ENCODE measurements at places on chromosomes 3 and 15.

GRCh38 chr3:99774467-99774866, 43.2 kb upstream of the CMSS1 start:
- DNase-seq: no peak

- DNase-seq: no peak
Observed at GRCh38 chr3:151976211-151977050, 103.0 kb downstream of the SUCNR1 start.

DNA sequence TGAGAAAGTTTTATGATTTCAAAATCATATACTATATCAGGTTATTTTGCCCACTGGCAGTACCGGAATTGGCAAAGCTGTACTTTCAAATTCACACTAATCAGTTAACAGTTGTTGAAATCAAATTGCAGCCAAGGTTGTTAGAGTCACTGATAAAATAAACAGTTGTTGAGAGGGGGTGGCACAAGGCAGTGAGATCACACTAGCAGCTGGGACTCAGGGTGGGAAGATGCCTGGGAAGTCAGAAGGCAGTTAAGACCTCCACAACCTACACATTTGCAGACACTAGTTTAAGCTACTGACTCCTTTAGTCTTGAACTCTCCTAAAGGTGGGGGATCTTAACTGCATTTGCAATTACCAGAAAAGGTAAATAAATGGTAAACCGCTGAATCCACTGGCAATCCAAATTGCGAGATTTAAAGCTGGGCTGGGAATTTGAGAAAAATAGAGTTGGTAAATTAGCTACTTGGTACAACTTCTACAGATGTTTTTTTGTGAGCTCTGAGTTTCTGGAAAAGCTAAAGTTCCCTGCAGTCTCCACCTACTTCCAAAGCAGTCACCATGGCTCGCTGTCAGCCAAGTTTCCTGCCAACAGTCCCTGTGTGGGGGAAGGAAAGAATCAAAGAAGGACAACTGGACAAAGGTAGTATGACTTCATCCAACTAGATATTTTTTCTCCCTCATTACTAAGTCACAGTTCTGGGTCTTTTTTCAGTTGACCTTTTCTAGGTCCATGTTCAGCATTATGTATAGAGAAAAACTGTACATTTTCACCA, 105.7 kb downstream of the ZNF385D start:
- DNase-seq: no peak

- no peak for DNase-seq
Observed at GRCh38 chr3:98325055-98325454, 28.6 kb upstream of the OR5K4 start.

DNA sequence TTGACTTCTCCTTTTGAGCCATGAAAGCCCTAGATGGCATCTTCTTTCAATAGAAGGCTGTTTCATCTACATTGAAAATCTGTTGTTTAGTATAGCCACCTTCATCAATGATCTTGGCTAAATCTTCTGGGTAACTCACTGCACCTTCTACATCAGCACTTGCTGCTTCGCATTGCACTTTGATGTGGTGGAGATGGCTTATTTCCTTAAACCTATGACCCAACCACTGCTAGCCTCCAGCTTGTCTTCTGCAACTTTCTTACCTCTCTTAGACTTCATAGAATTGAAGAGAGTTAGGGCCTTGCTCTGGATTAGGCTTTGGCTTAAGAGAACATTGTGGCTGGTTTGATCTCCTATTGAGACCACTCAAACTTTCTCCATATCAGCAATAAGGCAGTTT, 189.8 kb downstream of the PLCL2 start:
- DNase-seq: no peak

GRCh38 chr15:35444557-35445204, 101.3 kb downstream of the DPH6 start:
- DNase-seq: no peak

DNA sequence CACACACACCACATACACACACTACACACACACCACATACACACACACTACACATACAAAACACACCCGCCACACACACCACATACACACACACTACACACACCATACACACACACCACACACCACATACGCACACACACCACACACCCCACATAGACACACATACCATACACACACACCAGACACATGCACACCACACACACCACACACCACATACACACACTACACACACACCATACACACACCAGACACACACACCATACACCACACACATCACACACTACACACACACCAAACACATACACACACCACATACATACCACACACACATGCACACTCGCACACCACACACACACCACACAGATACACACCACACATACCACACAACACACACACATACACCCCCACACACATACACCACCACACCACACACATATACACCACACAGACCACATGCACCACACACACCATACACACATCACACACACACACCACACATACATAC, 26.3 kb downstream of the CPN2 start:
- DNase-seq: no peak

DNA sequence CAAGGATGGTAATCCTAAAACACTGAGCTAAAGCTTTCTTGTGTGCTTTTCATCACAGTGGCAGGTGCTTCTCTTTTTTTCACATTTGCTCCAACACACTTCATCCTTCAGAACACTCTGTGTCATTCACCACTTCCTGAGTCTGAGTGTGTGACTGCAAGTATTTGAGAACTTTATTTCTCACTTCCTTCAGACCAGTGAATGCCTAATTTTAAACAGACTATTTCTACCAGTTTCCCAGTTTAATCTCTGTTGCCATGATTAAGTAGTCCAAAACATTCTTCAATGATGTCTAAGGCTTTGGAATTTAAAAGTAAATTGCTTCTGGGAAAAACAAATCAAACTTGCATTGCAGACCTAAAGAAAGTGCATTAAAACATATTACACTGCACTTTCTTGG, 541.2 kb downstream of the RBMS3 start:
- DNase-seq: no peak

DNA sequence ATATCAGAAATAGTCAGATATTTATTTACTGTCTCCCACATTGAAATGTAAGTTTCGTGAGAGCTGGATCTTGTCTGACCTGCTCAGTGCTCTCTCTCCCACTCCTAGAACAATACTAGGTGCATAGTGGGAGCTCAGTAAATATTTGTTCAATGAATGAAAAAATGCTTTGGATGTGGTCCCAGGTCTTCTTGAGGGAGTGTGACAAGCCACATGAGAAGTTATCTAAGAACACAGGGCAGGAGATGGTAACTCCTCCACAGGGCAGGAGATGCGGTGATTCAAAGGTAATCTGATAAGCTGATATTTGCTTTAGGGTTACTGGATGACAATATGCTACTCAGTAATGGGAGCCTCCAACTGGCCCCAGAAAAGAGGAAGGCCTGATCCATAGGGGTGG, 25.8 kb upstream of the PLA2G4E start:
- no peak for DNase-seq

- DNase-seq: no peak
Observed at GRCh38 chr15:86772369-86773059, 692.8 kb downstream of the AGBL1 start.

- no peak for DNase-seq
Observed at GRCh38 chr3:132253262-132253878, 63.8 kb upstream of the ACP3 start.

- DNase-seq: no peak
Observed at GRCh38 chr3:197203714-197204146, 94.7 kb downstream of the DLG1 start.

- no peak for DNase-seq
Observed at GRCh38 chr15:100919481-100920405, 586 bp downstream of the LRRK1 start.

DNA sequence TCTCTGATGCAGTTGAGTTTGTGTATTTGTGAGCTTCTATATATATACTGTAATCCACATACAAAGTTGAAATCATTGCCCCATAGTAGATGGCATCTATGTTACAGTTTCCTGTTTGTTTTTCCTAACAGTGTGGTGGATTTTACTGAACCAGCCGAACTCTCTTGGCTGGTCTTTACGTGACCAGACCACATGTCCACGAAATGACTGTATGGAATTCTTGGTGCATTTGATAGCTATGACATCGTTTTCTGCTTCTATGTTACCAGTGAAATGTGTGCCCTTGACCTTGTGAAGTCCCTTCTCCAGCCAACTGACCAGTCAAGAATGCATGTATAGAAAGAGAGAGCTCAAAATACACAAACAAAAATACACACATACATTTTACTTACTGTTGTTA, 1.8 kb downstream of the KCNMB2 start:
- DNase-seq: no peak

DNA sequence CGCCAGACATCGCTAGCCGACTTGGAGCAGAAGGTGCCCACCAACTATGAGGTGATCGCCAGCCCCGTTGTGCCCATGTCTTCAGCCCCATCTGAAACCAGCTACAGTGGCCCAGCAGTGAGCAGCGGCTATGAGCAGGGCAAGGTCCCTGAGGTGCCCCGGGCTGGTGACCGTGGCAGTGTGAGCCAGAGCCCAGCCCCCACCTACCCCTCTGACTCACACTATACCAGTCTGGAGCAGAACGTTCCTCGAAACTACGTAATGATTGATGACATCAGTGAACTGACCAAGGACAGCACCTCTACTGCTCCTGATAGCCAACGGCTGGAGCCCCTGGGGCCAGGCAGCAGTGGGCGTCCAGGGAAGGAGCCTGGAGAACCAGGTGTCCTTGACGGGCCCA, 12.9 kb upstream of the APEH start:
- DNase-seq: no peak

- no peak for DNase-seq
Observed at GRCh38 chr3:5510300-5510699, 322.8 kb downstream of the EDEM1 start.

DNA sequence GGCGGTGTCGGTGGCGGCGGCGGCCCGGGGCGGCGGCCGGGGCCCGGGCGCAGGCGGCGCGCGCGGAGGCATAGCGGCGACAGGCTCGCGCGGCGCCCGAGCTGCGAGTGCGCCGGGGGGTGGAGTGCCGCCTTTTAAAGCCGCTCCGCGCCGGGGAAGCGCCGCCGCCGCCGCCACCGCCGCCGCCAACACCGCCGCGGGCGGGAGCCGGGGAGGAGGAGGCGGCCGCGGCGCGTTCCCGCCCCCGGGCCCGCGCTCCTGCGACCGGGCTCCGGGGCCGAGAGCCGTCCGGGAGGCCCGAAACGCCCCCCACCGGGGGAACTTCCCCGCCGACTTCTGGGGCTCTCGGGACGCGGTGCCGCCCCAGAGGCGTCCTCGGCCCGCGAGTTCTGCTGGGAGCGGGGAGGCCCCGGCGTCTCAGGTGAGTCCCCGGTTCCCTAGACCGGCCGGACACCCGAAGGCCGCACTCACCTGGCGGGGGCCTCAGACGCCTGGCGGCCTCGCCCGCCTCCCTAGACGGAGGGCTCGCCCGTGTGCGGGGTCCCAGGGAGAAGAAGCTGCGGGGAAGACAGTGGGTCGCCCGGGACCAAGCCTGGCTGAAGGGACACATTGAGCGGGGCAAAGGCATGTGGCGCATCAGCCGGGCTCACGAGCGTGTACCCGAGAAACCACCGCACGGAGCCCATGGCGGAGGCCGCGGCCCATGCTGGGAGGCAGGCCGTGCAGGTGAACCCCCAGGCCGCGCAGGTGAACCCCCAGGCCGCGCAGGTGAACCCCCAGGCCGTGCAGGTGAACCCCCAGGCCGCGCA, at the start of gene PCSK6:
Gene PCSK6 (minus strand): TSS at position 109 of the 809 bp plus-strand sequence. CDS start 37 bp downstream, at position 72.
- DNase-seq: no peak
